ENCODE measurements at places on chromosomes 16 and 17.

DNA sequence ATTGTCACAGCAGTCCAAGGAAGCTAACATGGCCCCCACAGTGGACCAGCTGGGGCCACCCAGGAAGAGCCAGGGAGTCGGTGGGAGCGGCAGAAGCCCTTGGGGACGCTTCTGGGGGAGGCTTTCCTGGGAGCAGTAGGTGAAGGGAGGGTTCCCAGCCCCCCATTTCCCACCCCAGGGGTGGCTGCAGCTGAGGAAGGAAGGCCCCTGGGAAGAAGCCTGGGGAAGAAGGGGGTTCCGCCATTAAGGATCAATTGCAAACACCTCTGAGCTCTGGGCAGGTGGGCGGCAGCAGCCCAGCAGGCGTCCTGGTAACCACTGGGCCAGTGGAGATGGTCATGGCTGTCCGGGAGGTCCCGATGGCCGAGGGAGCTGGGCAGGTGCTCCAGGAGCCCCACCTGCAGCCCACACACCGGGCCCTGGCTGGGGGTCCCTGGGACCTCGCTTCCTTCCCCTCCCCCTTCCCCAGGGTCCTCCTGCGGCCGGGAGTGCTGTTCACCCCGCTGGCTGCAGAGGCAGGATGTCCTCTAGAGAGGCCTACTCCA, 592 bp upstream of the PERCC1 start:
- DNase-seq = no peak

GRCh38 chr16:82016263-82016662, 5.0 kb upstream of the SDR42E1 start:
- no peak for DNase-seq

DNA sequence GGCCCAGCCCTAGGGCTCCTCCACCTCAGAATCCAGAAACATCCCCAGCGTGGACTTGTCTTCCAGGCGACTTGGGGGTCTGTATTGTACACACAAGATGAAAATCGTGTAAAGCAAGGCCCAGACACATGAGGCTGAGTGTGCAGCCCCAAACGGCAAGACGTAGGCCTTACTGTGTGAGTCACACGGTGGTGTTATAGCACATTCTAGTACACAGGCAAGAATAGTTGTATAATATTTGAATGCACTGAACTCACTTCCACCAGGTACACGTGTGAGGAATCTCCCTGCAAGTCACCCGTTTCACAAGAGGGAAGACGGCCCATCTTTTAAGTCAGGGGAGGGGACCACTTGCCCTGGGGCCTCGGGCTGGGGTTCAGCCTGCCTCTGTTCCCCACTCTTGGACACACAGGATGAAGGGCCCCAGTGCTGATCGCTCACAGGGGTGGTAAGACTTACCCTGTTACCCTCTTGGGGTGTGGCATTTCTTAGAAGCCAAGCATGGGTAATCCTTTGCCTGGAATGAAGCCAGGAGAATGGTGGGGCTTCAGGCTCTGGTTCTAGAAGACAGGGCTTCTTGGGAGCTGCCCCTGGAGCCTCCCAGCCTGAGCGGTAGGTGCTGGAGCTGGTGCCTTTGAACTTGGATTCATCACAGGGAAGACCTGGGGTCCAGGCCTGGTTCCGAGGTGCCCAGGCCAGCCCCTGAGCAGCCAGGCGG, 71.3 kb downstream of the SREBF1 start:
- DNase-seq = no peak

GRCh38 chr17:1294157-1294717, 14.8 kb downstream of the TRARG1 start:
- DNase-seq = no peak

DNA sequence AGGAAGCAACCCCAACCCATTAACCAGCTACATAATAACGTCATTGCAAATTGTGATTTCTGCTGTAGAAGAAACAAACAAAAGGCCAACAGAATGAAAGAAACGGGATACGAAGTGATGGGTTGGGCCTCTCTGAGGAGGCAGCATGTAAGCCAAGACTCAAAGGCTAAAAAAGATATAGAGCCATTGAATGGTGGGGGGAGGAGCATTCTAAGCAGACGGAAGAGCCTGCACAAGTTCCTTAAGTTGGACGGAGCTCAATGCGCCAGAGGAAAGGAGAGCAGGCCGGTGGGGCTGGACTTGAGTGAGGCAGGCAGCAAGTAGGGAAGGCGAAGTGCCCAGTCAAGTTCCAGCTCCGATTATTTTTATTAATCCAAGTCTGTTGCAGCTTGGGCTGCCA, 160.3 kb downstream of the SHISA9 start:
- no peak for DNase-seq

GRCh38 chr17:33012522-33013033, 20.9 kb downstream of the SPACA3 start:
- peak; percentile 33 for DNase-seq

DNA sequence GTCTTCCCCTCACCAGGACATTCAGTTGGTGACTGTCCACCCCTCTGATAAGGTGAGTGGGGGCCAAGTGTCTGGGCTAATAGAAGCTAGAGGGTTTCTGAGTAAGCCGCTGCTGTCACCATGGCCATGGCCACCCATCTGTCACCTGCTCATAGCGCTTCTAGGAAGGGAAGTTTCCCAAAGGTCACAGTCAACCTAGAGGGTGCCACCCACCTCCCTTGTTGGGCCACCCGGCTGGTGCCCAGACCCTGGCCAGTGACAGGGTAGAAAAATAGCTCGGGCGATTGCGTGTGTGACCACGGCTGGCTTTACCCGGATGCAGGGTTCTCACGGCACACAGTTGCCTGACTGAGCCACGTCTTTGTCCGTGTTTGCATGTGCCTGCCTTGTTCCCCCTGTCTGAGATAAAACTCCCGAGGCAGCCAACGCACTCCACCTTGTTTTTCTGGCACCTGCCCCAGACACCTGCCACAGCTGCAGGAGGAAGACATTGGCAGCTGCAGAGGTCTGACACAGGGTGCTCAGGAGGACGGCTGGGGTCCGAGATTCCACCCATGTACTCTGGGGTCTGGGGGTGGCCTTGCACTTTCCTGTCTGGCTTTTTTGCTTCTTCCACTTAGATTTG, 809 bp downstream of the PIRT start:
- no peak for DNase-seq

DNA sequence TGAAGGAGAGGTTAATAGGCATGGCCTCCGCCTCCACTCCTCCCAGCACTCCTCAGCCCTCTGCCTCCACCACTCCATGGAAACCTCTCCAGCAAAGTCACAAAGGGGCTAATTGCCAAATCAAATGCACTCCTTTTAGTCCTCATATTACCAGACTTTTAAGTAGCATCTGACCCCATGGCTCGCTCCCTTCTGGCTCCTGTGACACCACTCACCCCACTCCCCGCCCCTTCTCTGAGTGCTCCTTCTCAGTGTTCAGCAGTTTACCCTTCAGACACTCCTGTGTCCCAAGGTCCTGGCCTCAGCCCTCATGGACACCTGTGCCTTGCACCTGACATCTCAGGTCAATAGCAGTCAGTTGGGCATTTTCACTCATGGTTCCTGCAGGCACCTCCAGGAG, 243.5 kb upstream of the CCL2 start:
- no peak for DNase-seq

GRCh38 chr17:50210240-50211225, 9.1 kb upstream of the COL1A1 start:
- DNase-seq = peak; percentile 79

DNA sequence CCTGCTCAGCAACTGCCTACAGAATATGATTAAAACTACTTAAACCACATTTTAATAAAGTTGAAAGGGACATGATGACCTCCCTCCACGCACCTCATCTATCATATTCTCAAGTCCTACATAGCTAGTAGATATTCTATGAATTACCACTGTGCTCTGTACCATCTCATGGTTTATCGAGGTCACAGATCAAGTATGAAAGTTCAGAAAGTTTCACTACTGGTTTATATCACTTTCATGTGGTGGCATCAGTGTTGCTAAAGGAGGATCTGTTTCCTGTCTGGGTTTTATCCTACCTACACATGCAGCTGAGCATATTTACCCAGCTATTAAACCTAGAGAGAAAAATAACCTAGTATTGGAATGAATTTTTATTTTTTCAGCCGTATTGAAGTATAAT, 214.9 kb upstream of the MON1B start:
- no peak for DNase-seq

DNA sequence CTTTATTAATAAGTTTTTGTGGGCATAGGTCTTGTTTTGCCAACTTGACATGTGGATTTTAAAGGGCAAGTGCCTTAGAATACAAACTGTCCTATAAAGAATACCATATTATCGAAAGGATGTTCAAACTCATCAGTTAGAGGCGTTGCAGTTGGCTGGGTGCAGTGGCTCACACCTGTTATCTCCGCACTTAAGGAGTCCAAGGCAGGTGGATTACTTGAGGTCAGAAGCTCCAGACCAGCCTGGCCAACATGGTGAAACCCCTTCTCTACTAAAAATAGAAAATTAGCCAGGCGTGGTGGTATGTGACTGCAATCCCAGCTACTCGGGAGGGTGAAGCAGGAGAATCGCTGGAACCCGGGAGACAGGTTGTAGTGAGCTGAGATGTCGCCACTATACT, 472.0 kb downstream of the WWOX start:
- no peak for DNase-seq

DNA sequence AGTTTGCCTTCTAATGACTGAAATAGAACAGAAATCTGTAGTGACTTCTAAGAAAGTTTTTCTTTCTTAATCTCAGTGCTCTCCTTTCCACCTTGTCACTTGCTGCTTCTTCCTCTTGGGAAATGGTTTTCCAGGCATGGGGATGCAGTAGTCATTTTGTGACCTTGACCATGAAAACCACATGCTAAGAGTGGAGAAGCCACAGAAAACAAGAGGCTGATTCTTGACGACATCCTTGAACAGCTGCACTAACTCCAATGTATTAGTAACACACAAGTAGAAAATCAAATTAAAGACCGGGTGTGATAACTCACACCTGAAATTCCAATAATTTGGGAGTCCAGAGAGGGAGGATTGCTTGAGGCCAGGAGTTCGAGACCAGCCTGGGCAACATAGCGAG, 15.5 kb upstream of the USP31 start:
- no peak for DNase-seq

GRCh38 chr17:76547183-76547641, 7.4 kb downstream of the PRCD start:
- DNase-seq = peak; percentile 82

DNA sequence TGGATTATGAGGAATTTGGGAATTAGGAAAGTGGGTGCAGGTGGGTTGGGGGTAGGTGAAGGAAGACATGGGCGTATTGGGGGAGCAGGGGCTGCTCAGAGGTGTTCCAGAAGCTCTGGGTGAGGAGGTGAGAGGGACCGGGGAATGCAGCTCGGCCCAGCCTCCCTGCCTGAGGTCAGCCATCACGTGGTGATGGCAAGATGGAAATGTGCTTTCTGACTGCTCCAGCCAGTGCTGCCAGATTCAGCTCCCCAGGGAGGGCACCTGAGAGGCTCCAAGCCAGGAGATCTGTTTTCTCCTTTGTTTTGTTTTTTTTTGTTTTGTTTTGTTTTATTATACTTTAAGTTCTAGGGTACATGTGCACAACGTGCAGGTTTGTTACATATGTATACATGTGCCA, 35.2 kb upstream of the STH start:
- DNase-seq = no peak

DNA sequence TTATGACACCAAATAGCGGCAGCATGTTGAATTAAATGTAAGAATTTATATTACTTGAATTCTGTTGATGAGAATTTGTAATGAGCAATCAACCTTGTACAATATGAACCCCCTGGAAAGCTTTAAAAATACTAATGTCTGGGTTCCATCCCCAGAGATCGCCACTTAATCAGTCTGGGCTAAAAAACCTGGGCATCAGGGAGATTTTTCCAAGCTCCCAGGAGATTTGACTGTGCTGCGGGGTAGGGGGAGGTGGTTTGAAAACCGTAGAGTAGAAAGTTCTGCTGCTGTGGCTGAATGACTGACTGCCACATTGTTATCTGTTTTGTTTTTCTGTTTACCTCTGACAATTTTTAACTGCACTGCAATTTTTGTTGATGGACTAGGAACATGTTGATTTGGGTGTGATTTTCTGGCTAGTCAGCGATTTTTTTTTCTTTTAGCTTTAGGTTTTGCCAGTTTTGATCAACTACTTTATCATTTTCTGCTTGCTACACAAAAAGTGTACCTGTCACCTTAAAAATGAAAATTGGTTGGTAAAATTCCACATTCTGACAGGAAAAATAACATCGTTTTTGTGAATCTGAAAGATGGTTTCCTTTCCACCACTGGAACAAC, 79.3 kb downstream of the PCTP start:
- no peak for DNase-seq

GRCh38 chr16:51125992-51126391, 25.1 kb downstream of the SALL1 start:
- no peak for DNase-seq

DNA sequence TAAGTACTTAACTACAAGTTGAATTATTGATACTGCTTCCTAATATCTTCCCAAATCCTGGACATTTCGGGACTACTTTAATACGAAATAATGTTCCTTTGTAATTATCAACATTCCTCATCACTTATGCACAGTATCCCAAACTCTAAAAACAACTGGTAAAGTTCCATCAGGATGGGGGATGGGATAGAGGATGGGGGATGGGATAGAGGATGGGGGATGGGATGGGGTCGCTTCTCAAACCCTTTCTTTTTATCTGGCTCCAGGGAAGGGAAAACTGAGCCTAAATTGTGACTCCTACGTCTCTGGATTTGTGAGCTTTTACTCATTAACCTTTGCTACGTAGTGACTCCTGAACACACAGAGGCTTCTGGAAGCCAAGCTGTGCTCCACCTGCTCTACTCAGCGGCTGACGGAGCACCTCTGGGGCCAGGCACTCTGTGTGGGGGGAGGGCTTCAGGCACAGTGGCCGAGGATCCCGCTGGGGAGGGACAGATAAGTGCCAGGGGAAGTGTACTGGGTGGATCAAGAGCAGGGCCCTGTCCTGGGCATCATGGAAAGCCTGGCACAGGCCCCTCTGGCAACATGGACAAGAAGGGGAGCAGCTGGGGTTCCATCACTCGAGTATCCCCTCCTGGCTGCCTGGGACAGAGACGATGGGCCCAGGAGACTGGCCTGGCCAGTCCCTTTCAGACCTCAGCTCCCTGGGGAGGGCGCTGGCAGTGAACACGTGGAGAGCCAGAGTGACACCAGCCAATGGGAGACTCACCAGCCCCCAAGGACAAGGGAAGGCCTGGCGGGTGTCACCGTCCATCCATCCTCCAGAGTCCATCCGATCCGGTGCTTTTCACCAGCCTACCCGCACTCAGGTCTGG, 56.2 kb downstream of the PGS1 start:
- DNase-seq = no peak

All from sciatic nerve (tissue), 2 donors.